Stimulated activated CD4-positive, alpha-beta T cell treated with anti-CD3 and anti-CD28 coated beads, TNF-alpha, amount 100 ng/mL, for 4 hours (primary cell): ENCODE measurements at places on chromosomes 7 and 10.

GRCh38 chr10:72110673-72111401, 22.5 kb upstream of the SPOCK2 start:
- no peak for DNase-seq

GRCh38 chr7:100390286-100391009, 17.2 kb downstream of the PILRA start:
- no peak for DNase-seq

DNA sequence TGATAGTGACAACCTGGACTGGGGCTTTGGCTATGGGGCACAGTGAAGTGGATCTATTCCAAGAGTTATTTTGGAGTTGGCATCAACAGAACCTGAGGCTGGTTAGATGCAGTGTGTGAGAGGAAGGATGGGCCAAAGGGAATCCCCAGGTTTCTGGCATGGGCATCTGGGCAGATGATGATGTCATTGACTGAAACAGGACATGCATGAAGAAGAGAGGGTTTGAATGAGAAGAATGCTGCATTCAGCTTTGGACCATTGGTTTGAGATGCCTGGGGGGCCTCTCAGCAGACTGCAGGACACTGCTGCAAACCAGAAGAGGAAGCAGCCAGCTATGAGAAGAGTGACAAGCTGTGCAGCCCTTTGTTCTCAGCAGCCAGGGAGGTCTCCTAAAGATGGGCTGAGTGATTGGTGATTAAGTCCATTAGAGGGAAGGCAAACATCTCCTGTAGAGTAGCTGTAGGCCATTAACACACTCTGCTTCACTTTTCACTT, 23.1 kb upstream of the PIK3CG start:
- no peak for DNase-seq

DNA sequence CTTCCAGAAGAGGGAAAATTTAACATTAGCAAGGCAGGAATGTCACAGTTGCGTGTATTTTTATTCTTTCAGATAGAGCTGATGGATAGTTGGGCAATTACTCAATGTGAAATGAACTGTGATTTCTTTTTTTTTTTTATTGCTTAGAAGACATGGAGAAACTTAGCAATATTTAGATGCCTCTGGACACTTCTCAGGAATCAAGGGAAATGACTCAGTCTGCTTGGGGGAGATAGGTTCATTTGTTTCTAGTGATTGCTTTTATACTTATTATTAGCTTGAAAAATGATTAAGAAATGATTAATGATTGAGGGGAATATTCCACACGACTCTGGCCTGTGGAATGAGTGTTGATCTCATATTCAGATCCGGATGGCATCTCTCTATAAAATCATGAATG, 33.1 kb upstream of the TBX20 start:
- no peak for DNase-seq

GRCh38 chr10:13542533-13542932, 13.7 kb upstream of the BEND7 start:
- no peak for DNase-seq

GRCh38 chr10:78475437-78475836, 441.8 kb downstream of the RPS24 start:
- no peak for DNase-seq

GRCh38 chr10:45997557-45997956, 25.3 kb downstream of the TIMM23 start:
- no peak for DNase-seq

DNA sequence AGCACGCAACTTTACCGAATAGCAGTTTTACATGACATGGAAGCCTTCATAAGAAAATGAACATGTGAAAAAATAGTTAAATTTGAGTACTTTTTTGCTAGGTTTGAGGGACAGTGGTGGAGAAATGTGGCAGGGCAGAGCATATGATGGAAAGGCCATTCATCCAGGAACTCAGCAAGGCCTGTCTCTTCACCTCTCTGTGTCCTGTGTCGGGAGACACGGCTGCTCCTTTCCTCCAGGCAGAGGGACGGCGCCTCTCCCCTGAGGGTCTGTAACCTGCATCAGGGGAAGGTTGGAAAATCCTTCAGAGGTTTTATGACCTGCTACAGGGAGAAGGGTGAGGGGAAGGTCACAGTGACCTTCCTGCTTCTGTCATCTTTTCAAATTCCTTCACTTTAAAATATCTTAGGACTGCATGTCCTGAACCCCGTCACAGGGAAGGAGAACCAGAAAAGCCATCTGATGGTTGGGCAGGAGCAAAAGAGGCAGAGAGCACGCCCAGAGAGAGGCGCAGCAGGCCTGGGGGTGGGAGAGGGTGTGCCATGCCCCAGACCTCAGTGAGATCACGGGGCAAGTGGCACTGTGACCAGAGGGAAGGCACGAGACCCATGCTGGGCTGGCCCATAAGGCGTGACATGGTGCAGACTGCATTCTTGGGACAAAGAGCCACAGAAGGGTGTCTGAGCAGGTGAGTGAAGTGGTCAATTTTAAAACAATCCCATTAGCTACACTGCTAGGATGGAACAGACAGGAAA, 44.0 kb downstream of the GSDME start:
- DNase-seq = no peak

GRCh38 chr7:30899066-30899465, 12.6 kb upstream of the AQP1 start:
- no peak for DNase-seq

DNA sequence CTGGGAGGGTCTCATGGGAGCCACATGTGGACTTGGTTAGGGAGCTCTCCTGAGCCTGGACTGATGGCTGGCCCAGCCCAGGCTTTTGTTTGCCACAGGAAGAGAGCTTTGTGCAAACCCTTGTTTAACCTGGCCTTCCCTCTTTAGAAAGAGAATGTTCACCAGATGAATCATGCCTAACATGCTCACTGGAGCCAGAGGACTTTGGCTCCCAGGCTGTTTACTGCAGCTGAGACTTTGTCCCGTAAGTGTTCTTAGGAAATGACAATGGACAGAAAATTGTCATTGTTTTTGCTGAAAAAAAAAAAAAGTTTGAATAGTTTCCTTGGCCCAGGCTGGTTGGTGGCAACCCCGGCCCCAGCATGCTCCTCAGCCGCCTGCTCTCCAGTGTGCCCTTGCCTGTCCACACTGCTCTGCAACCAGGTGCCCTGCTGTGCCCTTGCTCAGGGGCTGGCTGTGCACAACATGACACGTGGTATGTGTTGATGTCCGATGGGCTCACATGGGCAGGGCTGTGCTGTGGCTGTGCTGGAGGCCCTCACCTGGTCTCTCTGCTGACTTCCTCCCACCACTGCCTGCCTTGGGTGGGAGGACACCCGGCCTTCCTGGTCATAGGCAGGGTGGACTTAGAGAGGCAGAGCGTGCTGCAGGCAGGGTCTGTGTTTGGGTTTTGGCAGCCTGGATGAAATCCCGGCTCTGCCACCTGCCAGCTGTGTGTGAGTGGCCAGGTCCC, 215.3 kb upstream of the ZNF32 start:
- DNase-seq = no peak

- DNase-seq = no peak
Measured at GRCh38 chr7:19772306-19772705, 1.1 kb downstream of the TMEM196 start.

GRCh38 chr10:102670871-102671434, 26.7 kb downstream of the TRIM8 start:
- DNase-seq = no peak

- no peak for DNase-seq
Measured at GRCh38 chr10:97789770-97790397, 18.1 kb upstream of the SFRP5 start.

- no peak for DNase-seq
Measured at GRCh38 chr7:70694971-70695794, 436.8 kb upstream of the GALNT17 start.

DNA sequence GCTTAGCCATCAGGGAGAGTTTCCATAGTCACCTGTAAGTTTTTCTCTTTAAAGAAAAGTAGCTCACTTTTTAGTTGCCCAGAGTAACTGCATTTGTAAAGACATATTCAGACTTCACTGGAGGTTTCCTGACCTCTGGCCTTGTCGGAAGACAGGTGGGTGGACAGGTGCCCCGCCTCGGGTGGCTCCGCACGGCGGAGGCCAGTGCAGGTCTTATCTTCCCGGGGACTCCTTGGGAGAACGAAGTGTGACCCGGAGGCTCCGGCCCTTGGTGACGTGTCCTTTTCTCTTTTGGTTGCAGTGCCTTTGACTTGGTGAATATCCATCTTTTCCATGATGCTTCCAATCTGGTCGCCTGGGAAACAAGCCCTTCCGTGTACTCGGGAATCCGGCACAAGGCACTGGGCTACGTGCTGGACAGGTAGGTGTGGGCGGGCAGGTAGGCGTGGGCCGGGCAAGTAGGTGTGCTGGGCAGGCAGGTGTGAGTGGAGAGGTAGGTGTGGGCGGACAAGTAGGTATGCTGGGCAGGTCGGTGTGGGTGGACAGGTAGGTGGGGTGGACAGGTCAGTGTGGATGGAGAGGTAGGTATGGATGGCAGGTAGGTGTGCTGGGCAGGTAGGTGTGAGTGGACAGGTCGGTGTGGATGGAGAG, 75.8 kb downstream of the NKX6-2 start:
- no peak for DNase-seq

- DNase-seq = no peak
Measured at GRCh38 chr10:109913306-109913892, 9.9 kb downstream of the XPNPEP1 start.

- DNase-seq = no peak
Measured at GRCh38 chr7:43590862-43591557, 8.1 kb downstream of the STK17A start.

- DNase-seq = no peak
Measured at GRCh38 chr10:17847585-17848296, 38.6 kb downstream of the MRC1 start.

DNA sequence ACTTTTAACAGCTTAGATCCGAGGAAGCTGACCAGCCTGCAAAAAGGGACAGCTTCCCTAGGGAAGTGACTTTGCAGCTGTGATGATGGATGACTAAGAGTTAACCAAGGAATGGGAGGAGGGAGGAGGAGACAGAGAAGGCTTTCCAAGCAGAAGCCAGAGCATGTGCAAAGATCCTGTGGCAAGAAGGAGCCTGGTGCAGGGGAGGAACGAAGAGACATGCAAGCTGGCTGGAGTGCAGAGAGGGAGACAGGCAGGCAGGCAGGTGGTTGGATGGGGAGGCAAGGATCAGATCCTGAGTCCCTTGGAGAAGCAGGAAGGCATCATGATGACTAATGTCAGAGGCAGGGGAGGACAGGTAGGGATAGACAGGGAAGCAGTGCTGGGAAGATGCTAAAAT, 148.8 kb downstream of the PFKFB3 start:
- DNase-seq = no peak

- DNase-seq = no peak
Measured at GRCh38 chr7:143382791-143383641, 1.9 kb downstream of the ZYX start.

GRCh38 chr10:20623546-20623945, 273.6 kb downstream of the NEBL start:
- DNase-seq = no peak

DNA sequence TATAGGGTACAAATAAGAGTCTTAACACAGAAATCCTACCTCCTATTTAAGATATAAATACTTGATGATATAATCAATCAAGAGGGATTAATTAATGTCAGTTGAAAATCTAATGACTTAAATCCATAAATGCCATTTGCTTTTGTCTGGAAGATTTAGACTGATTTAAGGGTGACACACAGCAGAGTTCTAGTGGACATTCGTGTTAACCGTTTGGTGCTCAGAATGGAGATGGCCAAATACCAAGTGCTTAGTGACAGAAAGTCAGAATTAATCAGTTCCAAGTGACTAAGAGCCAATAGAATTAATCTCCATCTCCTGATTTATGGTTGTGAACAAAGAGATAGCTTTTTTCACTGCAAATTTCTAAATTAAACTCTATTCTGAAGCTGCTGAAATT, 36.2 kb downstream of the NAMPT start:
- no peak for DNase-seq

GRCh38 chr10:69364232-69364940, 52.3 kb downstream of the TACR2 start:
- no peak for DNase-seq

GRCh38 chr7:36045830-36046341, 107.2 kb upstream of the EEPD1 start:
- no peak for DNase-seq

- no peak for DNase-seq
Measured at GRCh38 chr10:129440247-129440646, 26.8 kb upstream of the MGMT start.

DNA sequence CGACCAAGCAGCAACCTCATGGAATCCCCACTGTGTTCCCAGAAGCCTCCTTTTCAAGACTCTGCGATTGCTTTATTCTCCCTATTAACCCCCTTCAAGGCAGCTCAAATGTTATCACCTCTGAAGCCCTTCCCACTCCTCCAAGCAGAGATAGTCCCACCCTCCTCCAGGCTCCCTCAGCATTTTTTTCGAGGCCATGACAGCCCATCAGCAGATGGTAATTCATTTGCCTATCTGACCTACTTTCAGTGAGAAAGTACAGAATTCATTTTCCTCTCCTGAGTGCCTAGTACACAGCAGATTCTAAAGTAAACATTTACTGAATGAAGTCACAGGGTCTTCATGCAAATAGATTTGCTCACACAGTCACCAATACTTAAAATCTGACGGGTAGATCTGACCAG, 47.8 kb downstream of the HERPUD2 start:
- DNase-seq = no peak

- DNase-seq = no peak
Measured at GRCh38 chr7:17948526-17949238, 8.4 kb upstream of the SNX13 start.

- DNase-seq = no peak
Measured at GRCh38 chr10:7043055-7043653, 367.7 kb downstream of the SFMBT2 start.

GRCh38 chr10:103620352-103620740, 126.8 kb downstream of the NEURL1 start:
- no peak for DNase-seq

DNA sequence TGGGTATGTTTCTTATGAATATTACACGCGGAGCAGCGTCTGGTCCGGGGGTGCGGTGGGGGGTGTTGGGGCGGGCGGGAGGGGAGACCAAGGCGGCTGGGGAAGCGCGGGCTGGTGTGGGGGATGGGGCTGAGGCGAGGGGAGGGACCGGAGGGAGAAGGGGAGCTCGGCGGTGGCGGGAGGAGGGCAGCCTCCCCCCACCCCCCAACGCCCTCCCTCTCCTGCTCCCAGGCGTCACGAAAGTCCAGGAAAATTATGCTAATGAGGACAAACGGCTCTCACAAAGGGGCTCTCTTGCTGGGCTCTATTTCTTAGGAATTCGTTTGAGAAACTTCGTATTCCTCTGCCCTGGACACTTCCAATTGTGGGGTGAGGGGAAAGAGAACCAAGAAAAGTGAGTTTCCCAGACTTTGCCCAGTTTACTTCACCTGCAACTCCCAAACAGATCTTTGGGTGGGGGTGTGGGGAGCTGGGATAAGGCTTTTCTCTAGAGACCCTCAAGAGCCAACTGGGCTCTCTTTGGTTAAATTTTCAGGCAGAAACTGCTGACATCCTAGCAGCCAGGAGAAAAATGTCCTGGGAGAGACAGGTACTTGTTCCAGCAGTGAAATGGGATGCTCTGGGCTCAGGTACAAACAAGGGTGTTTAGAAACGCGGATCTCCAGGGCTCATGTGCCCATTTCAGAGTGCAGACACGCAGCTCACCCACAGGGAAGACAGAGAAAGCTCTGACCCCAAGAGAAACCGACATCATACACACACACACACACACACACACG, 11.7 kb upstream of the HOXA2 start:
- DNase-seq = no peak

GRCh38 chr7:139340808-139341057, 404 bp upstream of the FMC1 start:
- no peak for DNase-seq

- DNase-seq = no peak
Measured at GRCh38 chr7:108328174-108328651, 128.0 kb downstream of the NRCAM start.

- no peak for DNase-seq
Measured at GRCh38 chr7:77903597-77903996, 105.0 kb downstream of the PHTF2 start.
